Inflammatory macrophage (primary cell): ENCODE measurements at places on chromosomes 12 and 14.

GRCh38 chr14:61551384-61551783 lies 143.9 kb upstream of the HIF1A start:
- DNase-seq: peak; percentile 83

DNA sequence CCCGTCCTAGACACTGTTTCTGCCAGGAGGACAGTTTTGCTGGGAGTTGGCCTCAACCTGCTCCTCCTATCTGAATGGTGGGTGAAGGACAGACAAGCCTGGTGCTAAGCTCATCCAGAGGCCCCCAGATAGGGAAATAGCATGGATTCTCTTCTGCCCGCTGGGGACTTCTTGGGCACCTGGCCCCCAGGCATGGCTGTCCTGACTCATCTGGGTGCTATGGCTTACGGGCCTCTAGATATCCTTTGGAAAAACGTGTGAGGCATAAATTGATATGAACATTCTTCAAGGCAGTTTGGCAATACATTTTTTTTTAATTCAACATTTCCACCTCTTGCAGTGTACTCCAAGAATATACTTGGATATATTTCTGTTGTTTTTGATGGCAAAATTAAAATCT lies 8.6 kb downstream of the TECPR2 start:
- no peak for DNase-seq

- no peak for DNase-seq
These were observed 91.9 kb downstream of the DPF3 start for GRCh38 chr14:72801836-72802587.

DNA sequence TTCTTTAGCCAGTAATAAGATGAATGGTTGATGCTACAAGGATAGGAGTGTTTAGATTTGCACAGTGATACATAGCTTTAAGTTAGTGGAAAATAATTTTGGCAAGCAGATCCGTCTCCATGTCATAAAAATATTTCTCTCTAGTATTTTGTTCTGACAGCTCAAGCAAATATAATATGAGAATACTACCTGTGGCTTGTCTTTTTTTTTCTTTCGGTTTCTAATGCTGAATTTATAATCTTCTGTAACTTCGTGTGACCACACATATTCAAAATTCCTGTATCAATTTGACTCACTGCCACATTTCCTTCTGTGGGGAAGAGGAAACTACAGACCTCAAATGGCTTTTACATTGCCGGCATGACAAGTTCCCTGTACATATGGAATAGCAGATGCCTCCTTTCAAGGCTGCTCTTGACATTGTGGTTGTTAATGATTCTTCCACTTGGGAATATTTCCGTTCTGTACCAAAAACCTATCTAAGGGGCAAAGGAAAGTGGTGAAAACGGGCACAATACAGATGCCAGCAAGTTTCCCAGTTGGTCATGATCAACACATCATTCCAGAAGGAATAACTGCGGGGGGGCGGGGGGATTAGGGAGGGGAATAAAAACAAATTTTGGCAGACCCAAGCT lies 103.6 kb upstream of the CCDC91 start:
- no peak for DNase-seq

DNA sequence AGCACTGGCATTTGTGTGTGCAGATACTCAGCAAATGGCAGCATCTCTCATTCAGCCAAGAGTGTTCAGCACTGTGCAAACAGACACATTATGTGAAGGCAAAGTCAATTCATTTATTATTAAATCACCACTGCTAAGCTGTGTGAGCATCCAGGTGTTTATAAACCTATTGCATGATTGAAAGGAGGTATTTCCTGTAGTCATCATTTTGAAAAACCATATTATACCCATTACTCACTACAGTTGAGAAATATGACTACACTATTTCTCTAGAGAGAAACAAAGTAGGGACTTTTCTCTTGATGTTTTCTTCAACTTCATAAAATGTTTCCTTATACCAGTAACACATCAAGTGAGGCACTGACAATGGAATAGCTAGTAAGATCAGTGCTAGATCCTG lies 13.7 kb downstream of the SPX start:
- DNase-seq: no peak

DNA sequence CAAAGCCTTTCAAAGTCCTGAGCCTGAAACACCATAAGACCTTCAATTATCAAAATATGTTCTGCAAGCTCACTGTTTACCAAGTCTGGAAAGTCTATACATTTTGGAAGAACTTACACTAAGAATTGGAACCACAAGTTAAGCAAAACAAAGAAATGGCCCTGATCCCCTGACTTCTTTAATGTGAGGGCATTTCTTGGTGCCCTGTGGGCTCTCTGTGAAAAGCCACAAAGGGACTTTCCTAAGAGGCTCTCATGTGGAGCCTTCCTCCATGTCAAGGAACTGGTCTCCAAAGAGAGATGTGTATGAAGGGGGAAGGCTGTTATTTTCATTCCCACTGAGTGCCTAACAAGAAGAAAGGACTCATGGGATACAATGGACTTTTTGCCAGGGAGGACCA lies 13.5 kb upstream of the MYH6 start:
- DNase-seq: no peak

DNA sequence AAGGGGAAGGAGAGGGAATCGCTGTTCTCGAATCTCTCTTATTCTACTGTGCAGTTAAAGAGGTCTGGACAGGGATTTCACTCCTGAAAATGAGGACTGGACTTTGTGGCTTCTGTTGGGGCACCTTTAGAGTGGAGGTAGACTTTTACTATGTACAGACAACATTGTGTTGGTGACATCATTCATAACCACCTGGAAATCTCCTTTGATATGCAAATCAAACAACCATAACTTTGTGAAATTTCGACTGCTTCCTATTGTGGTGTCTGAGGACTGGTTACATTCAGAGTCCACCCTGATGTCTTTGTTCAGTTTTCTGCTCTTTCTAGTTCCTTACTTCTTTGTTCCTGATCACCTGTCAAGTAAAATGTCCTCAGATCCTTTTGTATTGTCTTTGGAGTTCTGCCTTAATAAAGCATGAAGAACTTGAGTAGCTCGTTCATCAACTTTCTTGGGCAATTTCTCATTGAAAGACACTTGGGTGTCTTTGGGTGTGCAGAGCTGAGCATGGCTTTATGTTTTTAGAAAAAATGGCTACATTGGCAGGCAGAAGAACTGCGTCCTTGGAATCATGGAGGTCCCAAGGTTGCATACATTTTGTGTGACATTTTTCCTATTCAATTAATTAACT lies 29.8 kb downstream of the LRRK2 start:
- DNase-seq: no peak

DNA sequence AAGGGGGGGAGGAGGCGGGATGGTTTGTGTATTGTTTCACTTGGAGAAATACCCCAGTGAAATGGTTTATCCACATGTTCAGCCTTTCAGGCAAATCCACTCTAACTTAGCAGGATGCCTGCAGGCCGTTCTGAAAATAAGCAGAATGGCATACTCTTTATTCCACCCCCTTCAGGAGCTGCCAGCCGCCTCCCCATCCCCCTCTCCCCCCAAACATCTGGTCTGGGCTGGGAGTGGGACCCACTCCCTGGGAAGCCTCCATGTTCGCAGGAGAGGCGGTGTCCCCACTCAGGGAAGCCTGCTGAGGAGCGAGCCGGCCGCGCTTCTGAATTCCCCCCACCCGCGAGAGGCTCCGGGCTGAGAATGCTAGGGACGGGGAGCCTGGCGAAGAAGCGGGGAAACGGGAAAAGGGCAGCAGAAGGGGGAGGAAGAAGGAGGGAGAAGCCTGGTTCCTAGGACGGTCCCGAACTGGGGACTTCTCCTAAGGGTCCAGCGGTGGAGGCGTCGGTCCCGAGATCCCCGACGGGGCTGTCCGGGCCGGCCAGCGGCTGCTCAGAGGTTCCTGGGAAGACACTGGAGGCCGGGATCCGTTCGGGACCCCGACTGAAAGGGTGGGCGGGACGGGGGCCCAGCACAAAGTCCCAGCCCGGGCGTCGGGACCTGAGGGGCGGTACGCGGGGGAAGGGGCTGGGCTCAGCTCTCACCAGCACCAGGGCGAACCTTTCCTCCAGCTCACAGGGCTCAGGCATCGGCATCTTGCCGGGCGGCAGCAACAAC lies 666 bp downstream of the FMNL3 start:
- peak; percentile 13 for DNase-seq

DNA sequence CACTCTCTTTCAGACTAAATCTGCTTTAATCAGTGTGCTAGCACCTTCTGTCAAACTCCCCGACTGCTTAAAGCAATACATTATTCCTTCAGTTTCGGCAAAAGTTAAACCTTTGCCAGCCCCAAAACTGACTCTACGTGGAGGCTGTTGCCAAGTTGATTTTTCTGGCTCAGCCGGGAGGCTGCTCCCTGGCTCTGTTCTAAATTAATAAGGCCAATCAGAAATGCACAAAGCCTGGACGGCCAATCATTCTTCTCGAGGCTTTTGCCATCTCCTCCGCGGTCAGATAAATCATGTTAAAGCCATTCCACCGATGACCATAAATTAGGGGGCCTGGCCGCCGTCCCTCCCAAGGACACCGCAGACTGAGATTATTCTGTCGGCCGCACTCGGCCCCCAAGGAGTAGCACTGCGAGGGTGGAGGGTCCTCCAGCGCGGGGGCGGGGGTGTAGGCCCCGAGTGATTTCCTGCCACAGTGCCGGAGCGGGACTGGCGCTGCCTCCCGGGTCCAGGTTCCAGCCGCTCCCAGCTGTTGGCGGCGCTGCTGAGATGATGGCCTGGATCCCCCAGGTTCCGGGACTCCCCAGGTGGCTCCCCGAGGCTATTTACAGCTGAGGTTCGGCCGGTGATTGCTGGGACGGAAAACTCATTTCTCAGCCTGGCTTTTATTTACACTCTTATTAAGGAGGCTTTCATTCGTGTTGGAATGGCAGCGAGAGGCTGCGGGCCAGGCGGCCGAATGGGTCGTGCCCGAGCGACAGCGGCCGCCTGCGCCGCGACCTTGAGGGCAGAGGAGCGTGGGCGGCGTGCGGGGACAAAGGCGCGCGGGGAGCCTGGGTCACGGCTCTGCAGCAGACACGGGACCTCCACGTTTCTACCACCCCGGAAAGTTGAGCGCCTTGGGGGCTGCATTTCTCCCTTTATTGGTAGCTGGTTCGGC lies 165.1 kb downstream of the MON2 start:
- DNase-seq: no peak

GRCh38 chr12:111838353-111838752 lies 3.7 kb upstream of the MAPKAPK5 start:
- DNase-seq: no peak

GRCh38 chr12:71591601-71592000 lies 72.0 kb downstream of the ZFC3H1 start:
- no peak for DNase-seq

- DNase-seq: no peak
These were observed 3.0 kb upstream of the PIANP start for GRCh38 chr12:6703631-6704030.

GRCh38 chr12:29844667-29845066 lies 60.9 kb upstream of the TMTC1 start:
- DNase-seq: no peak

DNA sequence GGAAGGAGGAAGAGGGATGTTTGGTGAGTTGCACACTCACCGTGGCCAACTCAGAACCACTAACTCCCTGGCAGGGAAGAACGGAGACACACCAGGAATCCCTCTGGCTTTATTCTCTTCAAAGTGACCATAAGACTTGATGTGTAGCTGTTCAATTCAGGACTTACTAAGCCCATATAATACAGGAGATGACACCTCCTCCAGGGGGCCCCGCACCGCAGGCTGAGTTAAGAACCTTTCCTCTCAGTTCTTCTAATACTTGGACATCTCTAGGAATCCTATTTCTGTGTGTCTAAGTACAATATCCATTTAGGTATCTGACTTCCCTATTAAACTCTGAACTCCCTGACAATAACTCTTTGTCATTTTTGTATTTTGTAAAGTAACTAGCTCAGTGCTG lies 49.5 kb downstream of the DCAF4 start:
- no peak for DNase-seq

GRCh38 chr12:40331886-40332285 lies 107.1 kb downstream of the LRRK2 start:
- no peak for DNase-seq

DNA sequence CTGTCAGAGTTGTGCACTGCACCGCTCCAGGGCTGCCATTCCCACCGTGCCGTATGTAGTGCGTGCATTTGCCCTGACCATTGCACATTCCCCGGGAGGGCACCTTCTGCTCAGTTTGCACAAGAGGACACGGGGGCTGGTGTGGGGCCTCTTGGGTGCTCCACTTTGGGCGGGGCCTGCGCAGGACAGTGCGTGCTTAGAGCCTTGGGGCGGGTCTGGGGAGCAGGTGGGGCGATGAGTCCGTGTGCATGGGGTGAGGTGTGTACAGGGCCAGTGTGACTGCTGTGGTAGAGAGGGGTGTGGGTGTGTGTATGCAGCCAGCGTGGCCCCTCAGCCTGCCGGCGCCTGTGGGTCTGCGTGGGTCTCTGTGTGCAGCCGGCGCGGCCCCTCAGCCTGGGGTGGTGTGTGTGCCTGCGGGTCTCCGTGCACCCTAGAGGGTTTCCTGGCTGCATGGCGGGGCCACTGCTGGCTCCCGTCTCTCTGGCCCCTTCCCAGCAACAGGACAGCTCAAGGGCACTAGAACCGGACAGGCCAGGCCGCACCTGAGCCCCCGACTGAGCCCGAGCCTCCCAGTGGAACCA lies 31.9 kb downstream of the FBRSL1 start:
- no peak for DNase-seq

- peak; percentile 65 for DNase-seq
These were observed 76.6 kb upstream of the GZMB start for GRCh38 chr14:24710403-24711112.

- DNase-seq: no peak
These were observed 49.4 kb downstream of the LMNTD1 start for GRCh38 chr12:25503666-25504065.

DNA sequence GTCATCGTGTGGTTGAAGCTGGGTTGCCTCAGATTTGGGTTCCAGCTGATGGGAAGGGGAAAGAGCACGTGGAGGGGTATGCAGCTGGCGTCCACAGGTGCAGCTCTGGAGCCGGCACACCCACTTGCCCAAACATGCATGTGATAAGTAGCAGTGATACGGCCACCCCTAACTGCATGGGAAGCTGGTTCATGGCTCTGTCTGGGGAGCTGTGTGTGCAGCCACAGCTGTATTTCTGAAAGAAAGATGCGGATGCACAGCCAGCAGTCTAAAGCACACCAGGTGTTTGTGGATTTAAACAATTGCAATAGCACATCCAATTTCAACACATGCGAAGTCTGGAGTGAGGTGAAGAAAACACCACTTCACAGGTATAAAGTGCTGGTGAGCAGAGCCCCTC lies 181.4 kb downstream of the EFCAB11 start:
- DNase-seq: no peak

GRCh38 chr14:49621114-49621881 lies 699 bp downstream of the MGAT2 start:
- DNase-seq: peak; percentile 92
